Stimulated activated CD8-positive, alpha-beta memory T cell treated with anti-CD3 and anti-CD28 coated beads, Interleukin-4, amount 100 ng/mL, for 1 hour (primary cell): ENCODE measurements at places on chromosomes 3 and 15.

DNA sequence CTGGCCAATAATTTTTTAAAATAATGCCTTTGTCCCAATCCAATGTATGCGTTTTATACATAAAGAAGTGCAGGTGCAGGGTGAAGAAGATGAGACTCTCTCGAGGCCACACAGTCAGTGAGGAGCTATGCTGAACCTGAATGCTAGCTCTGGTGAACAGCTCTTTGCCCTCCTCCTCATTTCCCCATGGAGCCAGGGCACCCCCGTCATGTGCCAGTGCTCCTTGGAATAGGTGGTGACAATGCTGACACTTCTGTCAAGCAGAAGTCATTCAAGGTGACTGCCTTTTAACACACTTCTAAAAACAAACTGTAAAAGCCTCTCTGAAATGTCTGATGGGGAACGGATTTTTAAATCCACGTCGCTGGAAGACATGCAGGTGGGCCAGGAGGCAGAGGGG, 162.4 kb upstream of the WNT5A start:
- DNase-seq: no peak

DNA sequence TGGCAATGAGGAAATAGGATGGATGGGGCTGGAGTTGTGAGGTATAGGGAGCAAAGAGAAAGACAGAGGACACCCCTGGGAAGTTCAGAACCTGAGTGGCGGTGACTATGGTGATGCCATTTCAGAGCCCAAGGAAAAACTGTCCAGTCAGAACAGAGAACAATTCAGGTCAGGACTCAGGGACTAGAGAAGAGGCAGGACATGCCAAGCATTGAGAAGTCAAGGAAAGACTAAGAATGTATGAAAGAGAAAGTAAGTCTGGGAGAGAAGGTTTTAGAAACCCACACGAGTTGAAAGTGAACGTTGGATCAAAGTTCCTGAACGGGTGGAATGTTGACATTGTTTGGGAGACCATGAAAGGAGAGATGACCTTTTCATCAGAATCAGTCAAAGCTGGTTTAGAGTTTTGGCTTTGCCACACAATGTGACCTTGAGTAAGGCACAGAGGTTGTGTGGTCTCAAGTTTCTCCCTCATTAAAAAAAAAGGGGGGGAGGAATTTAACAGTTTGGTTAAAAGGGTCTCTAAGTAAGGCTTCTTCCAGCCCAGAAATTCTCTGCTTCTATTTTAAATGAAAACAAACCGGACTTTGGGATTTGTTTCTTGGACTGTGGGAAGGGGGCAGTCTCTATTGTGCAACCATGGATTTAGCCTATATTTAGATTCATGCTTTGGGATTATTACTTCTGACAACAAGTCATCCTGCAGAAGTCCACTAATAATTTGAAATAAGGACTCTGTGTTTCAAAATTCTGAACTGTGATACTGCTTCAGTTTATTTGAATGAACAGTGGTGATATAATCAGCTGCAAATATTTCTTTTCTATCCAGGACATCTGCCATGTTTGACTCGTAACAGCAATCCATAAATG, 315.9 kb upstream of the TBL1XR1 start:
- DNase-seq: no peak

- no peak for DNase-seq
Measured at GRCh38 chr3:22660606-22661005, 542.5 kb upstream of the UBE2E2 start.

DNA sequence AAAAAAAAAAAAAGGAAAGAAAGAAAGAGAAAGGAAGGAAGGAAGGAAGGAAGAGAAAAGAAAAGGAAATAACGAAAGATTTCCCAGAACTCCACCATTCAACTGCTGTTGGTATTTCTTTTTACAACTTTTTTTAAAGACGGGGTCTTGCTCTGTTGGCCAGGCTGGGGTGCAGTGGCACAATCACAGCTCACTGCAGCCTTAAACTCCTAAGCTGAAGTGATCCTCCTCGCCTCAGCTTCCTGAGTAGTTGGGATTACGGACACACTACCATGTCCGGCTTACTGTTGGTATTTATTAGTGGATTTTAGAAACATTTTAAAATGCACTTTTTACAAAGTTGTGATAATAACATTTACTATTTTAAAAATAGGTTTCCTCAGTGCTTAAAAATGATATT, 15.0 kb upstream of the USP3 start:
- no peak for DNase-seq

GRCh38 chr15:98840053-98840452, 167.5 kb downstream of the PGPEP1L start:
- no peak for DNase-seq
